Stimulated activated CD8-positive, alpha-beta memory T cell treated with anti-CD3 and anti-CD28 coated beads, Interleukin-4, amount 100 ng/mL, for 1 hour (primary cell): ENCODE measurements at places on chromosomes 5 and 9.

DNA sequence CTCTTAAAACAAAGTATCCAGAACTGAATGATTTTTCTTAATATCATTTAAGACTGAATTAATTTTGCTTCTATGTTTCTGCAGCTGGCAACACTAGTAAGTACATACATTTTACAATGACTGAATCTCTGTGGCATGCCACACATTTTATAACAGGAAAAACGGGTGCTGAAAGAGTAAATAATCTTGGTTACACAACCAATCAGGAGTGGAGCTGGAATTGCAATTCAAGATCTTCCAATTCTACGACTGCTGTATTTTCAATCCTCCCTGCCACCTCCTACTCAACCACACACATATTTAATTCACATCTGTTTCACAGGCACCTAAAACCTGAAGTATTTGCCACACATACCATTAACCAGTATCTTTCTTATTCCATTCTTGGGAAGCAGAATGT is 52.7 kb upstream of the NR5A1 start:
- DNase-seq = no peak

- no peak for DNase-seq
These were observed 18.1 kb downstream of the TRIP13 start for GRCh38 chr5:910769-911160.

GRCh38 chr5:351084-351920 is 29.8 kb downstream of the AHRR start:
- no peak for DNase-seq

DNA sequence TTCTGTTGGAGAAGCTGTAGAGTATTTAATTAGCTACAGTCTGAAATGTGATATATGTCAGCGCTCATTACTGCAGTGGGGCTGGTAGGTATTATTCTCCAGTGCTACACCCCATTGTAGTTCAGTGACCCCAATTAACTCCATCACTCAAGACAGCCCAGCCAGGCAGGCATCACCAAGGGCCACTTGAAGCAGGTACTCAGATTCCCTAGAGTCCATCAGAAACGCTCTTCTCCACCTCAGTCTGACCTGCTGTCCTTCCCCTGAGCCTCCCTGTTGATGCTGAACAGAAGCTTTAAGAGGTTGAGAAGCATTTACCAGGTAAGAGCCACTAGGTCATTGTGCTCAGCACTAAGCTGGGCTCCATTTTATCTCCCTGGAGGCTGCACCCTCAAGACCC is 71.8 kb downstream of the GALNT10 start:
- no peak for DNase-seq

DNA sequence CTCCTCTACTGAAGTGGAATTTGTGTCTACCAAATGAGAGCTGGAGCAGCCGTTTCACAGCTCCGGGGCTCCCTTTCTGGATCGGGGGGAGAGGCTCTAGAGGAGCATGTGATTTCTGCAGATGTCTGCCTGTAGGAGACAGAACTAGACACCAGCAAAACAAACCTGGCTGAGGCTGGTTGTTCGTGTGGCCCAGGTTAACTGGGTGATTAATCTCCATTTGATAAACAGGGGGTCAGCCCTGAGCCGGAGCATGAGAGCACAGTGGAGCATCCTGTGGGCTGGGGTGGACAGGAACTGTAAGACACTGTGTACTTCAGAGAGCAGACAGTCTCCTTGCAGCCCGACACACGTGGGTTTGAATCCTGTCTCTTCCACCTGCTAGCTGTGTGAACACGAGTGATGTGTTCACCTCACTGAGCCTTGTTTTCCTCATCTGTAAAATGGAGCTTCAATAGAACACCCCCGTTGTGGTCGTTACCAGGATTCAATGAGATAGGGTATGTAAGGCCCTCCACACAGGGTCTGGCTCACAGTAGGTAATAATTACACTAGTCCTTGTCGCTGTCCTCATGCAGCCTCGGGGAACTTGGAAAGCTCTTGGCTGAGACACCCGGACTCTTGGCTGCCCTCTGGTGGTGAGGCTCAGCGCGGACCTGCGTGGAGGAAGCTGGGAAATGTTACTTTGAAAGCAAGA is 12.9 kb downstream of the CXCL14 start:
- DNase-seq = peak; percentile 48

- no peak for DNase-seq
These were observed 5.2 kb downstream of the FCHSD1 start for GRCh38 chr5:141646026-141646425.

GRCh38 chr9:137924761-137925369 is 47.3 kb downstream of the CACNA1B start:
- DNase-seq = no peak

DNA sequence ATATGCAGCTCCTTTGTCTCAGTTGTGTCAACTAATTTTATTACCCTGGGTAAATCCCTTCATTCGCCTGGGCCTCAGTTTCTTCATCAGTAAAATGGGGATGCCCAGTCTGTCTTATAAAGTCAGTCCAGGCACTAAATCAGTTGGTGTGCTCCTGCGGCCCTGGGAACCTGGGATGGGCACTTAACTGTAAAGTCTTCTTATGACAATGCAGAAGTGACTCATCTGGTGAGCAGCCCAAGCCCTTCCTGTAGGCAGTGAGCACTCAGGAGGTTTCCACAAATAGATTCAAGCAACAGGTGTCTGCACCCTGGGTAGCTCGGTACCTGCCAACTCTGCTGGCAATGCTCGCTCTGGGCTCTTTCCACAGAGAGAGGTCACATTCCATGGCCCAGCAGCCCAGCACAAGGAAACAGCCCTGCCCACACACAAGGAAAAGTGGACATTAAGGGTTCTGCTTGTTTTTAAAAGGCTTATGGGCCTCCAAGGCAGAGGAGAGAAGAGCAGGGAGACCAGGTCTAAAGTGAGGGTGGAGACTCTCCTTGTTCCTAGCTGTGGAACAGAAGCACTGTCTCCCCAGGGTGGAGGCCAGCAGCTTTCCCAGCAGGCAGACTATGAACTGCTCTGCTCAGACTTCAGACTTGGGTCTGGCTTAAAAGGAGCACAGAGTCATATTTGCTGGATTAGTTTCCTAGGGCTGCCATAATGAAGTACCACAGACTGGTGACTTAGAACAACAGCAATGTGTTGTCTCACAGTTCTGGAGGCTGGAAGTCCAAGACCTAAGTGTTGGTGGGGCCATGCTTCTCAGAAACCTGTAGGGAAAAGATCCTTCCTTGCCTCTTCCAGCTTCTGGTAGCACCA is 89.7 kb upstream of the ADRA1B start:
- DNase-seq = no peak

DNA sequence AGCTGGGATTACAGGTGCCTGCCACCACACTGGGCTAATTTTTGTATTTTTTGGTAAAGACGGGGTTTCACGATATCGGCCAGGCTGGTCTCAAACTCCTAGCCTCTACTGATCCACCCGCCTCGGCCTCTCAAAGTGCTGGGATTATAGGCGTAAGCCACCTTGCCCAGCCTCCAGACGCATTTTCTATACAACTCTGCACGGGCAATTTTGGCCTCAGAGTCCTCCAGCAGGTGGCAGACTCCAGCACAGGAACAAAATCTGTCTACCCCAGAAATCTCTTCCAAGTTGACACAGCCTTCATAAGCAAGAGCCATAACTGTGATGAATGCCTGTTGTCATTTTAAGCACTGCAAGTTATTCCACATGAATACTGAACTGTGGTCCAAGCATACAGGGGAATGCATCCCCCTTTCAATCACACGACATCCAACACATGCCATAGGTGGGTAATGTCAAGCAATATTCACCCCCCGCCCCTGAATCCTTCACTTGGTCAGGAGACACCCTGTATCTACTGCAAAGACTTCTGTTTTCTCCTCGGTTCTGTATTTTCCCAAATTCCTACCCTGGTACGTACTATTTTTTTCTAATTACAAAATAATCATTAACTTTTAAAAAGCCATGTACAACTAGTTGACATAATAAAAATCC is 50.8 kb downstream of the ALDH7A1 start:
- DNase-seq = no peak

DNA sequence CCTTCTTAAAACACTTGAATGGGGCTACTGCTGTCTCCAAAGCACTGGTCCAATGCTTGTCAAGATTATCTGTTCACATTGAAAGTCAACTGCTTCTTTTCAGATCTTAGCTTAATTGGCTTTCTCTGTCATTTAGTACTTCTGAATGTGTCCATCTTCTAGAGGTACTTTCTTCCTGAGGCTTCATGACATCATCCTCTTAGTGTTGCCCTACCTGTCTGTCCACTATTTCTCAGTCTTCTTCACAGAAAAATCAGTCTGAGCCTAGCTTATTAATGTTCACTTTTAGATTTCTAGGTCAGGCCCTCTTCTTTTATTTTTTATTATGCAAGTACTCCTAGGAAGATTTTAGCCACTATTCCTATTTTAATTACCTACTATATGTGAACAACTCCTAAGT is 899.9 kb downstream of the DTWD2 start:
- DNase-seq = no peak

DNA sequence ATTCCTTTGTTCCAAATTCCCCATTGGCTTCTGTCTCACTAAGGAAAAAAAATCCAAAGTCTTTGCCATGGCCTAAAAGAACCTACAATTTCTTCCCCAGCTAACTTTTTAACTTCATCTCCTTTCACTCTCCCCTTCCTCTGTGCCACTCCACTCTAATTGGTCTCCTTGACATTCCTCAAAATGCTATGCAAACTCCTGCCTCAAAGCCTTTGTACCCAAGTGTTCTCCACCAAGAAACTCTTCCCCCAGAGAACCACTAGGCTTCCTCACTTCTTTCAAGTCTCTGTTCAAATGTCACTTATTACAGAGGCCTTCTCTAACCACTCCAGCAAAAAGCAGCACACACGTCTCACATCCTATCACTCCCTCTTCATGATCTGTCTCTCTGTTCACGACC is 91.6 kb upstream of the NR4A3 start:
- DNase-seq = no peak

DNA sequence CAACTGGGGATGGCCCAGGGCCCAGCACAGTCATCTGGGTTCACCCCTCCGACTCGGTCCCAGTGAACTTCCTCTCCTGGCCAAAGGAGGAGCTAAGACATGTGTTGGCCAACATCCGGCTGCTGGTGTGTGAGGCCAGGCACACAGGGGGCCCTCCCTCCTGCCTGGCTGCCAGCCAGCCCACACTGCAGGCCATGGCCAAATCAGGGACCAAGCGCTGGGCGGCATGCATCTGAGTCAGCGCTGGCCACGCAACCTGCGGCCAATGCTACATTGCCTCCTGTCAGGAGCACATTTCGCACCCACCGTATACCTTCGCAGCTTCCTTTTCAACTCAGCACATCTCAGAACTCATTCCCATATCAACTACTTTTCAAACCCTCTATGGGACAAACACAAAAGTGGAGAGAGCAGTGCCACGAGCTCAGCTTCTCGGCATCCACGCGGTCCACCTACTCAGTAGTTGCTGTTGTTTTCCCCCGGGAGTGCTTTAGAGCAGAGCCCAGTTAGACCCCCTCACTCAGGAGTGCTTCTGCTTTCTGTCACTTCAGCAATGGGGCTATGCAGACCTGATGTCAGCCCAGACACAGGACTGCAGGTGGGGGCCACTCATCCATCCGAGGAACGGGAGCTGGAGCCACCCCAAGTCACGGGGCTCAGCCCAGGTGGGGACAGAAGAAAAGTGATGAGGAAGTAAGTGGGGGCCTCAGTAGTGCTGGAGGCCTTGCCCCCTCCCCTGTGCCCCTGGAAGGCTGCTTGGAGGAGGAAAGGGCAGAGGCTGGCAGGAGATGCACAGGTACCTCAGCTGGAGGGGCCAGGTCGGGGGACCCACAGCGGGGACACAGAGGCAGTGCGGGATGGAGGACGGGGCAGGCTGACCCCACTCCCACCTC is 13.9 kb downstream of the NINJ1 start:
- no peak for DNase-seq

DNA sequence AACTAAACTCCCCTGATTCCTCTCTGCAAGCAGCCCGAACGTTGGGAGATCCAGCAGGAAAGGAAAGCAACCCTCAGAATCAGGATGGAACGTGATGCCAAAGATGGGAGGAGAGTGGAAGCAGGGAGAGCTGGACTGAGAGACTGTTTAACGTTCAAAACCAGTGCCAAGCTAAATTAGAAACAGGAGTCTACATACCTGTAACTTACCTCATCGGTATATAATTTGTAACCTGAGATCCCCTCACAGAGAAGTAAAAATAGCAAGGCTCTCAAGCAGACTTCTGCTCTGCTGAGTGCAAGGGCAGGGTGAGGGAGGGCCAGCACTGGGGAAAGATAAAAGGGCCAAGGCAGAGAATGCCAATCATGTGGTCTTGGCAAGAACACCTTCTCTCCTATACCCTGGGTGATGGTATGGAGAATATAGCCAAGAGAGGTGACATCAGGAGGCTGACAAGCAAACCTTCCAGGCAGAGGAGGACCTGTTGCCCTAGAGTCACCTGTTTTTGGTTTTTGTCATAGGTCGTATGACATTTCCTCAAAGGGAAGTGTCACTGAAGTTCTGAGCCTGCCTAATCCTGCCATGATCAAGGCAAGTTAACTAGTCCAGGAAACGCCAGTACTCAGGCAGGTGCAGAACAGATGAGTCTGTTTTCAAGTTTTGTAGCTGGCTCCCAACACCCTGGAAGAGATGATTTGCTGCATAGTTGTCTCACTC is 472.0 kb downstream of the NFIB start:
- no peak for DNase-seq

DNA sequence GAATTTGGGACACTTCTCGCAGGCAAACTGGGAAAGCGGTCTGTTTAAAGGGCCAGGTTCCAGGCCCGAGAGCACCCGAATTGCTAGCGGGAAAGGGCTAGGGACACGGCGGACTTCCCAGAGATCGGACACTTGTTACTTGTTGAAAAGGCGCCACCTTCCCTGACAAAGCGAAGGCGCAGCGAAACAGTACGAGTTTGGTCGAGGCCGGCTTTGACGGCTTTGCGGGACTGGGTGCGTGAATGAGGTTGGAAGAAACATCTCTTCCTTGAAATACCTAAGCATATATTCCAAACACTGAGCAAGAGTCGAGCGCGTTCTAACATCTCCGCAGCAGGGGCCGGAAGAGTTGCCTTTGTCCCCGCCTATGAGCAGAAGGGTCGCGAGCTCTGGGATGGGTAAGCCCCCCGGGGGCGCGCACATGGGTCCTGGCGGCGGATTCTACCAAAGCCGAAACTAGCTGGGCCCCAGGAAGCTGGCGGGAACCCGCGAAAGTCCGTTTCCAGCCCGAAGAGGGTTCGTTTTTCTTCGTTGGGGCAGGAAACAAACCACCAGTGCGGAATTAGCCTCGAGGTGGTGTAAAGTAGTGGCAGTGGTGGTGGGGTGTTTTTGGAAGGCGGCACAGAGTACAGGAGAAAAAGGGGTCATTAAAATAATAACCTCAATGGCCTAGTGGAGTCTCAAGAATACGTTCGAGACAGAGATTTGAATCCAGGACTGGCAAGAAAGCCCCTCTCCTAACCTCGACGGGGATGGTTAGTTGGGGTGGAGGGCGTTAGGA is 1.5 kb downstream of the GDNF start:
- no peak for DNase-seq

- DNase-seq = no peak
These were observed 277.9 kb upstream of the CDH9 start for GRCh38 chr5:27316271-27316650.

DNA sequence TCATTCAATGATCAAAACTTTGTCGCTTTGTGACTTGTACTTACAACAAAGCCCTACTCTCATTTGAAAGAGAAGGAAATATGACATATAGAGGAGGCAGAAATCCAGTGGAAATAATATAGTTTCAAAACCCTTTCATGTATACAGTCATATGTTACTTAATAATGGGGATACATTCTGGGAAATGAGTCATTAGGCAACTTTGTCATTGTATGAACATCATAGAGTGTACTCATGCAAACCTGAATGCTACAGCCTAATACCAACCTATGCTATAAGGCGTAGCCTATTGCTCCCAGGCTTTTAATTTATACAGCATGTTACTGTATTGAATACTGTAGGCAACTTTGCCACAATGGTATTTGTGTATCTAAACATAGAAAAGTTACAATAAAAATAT is 69.0 kb upstream of the SMC2 start:
- DNase-seq = no peak
